ENCODE measurements at places on chromosomes 7 and 10. TPM values are rescaled to one million over a fixed set of nuclear protein-coding genes. Genes with fewer than 3 reads are reported as not detected.

Gene HACD1
- 0.27 TPM for total RNA-seq

Gene CPN1
- total RNA-seq: not detected

Gene ELN
- total RNA-seq: not detected

Gene ANXA8
- 0.32 TPM for total RNA-seq

Gene FAM180A
- total RNA-seq: not detected

Gene CCDC6
- total RNA-seq: 58.0 TPM

Gene MSMB
- not detected for total RNA-seq

Gene RARRES2
- total RNA-seq: not detected

Gene TET1
- total RNA-seq: 1.7 TPM

Gene ELAPOR2
- 4.4 TPM for total RNA-seq

Gene PAPOLB
- total RNA-seq: not detected

Gene MUC12
- total RNA-seq: not detected

Gene FOXI2
- total RNA-seq: not detected

Gene DLX5
- not detected for total RNA-seq
